ENCODE measurements at places on chromosomes 11 and 22.

DNA sequence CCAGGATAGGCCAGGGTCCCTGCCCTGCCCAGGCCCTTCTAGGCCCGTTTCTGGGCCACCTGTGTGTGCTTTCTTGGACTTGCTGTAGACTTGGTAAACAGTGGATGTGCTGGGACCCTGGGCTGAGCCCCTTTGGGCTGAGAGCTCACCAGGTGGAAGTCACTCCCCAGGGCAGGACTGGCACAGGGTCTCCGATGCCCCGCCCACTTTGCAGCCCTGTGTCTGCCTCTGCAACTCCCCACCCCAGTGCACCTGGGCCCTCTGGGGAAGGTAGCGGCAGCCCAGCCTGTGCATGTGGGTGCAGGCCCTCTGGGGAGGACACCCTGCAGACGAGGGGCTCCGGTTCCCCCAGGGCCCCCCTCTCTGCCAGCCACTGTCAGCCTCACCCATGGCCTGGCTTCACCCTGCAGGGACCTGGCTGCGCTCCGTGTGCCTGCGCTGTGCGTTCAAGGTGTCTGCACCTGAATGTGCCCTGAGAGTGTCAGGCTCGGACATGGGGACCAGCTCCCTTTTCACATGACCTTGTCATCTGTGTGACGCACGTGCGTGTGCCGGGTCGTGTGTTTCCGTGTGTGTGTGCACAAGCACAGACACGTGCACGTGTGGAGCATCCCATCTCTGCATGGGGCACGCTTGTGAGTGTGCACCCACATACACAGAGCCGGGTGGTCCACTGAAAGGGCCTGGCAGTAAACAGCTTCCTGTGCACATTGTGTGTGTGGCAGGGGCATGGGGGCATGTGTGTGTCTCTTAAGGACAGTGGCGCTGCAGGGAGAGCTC lies 118.5 kb downstream of the KCNQ1OT1 start:
- DNase-seq = no peak

DNA sequence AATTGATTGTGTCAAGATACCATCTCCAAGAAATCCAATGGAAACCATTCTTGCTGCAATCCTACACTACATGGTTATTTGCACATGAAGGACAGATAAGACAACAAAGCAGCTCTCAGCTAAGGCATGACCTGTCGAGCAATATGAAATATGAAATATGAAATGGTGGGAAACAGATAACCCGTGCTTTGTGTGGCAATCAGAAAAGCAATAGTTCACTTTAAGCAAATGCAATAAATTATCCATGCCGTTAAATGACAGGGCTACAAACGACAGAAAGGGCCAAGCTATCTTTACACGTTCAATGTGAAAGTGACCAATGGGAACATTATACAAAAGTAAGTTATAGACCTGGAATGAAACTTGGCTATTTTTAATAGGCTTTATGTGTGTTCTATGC lies 35.2 kb downstream of the KMT5B start:
- DNase-seq = no peak

GRCh38 chr22:24146791-24147353 lies 34.4 kb upstream of the SUSD2 start:
- peak; percentile 9 for DNase-seq

GRCh38 chr11:35005141-35005780 lies 88.8 kb downstream of the PDHX start:
- no peak for DNase-seq

DNA sequence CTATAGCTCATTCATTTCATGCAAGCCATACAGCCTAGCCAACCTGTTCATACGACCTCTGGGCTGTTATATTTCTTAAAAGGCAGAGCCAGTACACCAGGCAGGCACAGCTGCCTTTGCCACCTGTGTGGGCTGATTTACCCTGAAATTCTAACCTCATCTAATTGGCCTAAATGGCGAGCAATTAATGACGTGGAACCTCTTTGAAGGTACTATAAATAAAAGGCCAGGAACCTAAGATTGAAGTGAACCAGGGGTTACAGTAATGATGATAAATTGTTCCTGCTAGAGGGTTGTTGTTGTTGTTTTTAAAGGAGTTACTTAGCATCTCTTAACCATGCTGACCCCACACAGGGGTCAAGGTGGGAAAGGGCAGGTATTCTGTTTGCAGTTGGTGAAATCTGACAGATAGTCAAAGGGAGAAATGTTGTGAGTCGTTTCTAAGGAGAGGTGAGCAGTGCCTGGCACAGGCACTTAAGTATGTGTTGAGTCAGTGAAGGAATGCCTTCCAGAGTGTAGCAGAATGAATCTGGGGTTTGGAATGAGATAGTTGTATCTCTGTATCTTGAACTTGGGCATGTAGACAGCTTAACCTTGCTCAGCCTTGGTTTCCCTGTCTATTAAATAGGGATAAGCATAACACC lies 213.5 kb upstream of the NAV2 start:
- no peak for DNase-seq

DNA sequence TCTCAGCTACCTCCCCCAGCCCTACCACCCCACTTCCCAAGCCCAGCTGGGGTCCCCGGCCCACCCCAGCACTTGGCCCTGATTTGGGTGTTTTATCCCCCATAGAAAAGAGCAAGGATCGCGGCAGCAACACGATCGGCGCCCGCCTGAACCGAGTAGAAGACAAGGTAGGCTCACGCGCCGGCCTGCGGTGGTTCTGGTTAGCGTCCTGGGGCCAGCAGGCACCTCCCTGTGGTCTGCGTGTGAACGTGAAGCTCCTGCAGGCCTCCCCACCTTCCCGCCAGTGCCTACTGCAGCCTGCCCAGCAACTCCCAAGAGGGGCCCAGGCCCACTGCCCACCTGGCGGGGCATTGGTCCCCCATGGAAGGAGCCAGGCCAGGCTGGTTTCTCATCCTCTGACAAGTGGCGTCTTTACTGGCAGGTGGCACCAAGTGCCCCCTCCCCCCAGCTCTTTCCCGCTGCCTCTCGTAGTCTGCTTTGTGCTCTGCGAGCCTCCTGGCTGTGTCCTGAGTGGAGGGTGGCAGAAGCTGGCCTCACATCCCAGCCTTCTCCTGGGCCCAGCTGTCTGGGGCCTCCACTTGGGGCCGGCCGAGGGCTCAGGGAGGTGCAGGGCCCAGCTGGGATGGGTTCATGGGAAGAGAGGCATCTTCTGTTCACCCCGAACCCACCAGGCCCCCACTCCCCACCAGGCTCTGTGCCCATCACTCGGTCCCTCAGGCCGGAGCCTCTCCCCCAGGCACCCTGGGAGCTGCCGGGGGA lies 78.3 kb upstream of the KCNQ1OT1 start:
- DNase-seq = no peak

DNA sequence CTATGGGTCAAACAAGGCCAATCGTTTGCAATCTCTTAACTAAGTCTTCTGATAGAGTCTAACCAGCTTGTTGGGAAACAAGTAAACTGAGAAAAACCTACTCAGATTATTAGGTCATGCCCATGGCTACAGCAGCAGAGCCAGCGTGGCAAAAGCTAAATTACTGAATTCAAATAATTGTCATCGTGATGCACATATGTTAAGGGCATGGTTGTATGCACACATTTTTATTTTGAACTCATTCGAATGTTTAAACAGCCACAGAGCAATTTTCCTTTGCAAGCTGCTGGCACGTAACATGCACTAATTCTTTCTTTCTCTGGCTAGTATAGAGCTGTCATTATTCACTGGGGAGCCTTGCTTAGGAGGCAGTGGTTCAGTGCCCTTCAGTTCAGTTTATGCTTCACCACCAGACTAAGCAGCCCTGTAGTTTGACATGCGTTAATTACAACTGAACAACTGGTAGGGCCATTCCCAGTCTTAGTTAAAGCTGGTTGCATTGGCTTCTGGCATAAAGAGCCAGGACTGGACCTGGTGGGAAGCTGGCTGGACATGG lies 396.4 kb downstream of the METTL15 start:
- DNase-seq = no peak

DNA sequence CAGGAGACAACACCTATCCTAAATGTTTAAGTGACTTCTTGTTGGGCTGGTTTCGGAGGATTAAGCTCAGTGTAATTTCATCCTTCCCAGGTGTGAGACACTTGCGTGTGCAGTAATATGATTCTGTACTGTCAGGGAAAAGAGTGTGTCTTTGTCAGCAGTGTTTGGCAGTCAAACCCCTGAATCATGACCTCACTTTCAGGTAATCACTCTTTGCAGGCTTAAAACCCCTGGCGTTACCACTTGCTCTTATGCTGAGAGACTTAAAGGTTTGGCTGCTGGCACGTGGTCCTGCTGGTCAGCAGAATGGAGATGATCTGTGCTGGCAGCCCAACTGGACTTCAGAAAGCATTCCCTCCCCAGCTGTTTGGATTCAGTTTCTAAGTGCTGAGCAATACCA lies 56.1 kb downstream of the APIP start:
- DNase-seq = no peak

GRCh38 chr11:79276736-79277325 lies 164.0 kb downstream of the TENM4 start:
- no peak for DNase-seq

DNA sequence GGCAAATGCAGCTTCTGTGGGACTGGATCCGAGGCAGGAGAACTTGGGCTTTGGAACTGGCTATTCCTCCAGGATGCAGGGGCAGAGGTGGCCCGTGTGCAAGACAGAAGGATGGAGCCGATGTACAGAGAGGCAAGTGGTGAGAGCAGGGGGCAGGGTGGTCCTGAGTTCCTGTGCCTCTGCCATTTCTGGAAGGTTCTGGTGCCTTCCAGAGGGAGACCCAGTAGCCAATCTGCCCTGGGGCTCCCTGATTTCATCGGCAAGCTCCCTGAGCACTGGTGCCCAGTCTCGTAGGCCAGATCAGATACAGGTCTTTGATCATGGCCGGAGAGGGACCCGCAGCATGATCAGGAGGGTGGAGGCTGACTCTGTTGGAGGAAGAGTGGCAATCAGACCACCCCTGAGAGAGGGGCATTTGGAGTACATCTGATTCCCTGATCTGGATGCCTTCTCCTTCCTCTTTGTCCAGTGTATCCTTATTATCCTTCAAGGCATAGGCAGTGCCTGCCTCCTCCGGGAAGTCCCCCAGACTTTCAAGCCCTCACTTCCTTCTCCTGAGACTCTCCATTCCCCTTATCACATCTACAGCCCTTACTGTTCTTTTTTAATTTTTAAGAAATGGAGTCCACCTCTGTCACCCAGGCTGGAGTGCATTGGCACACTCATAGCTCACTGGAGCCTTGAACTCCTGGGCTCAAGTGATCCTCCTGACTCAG lies 9.7 kb downstream of the MRGPRD start:
- no peak for DNase-seq

DNA sequence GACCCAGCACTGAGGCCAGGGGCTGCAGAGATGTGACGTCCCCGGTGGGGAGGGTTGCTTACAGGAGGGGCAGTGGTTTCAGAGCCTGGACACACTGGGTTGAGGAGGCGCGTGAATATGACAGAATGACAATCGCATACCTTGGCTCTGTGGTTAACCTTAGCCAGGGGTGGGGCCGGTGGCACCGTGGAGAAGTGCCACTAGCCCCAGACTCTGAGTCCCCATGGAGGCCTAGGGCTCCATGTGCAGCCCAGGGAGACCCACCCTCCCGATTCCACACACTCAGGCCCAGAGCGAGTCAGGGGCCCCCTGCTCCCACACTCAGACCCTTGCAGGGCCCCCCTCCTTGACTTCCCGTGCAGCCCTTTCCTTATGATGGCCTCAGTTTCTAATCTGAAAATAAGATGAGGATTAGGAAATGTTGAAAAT lies 3.6 kb upstream of the ACR start:
- no peak for DNase-seq

- DNase-seq = no peak
Observed at GRCh38 chr11:118295815-118296454, 8.6 kb upstream of the CD3E start.

- no peak for DNase-seq
Observed at GRCh38 chr11:61642162-61642561, 38.0 kb upstream of the DAGLA start.

GRCh38 chr22:32080904-32081303 lies 37.8 kb downstream of the SLC5A1 start:
- DNase-seq = no peak

GRCh38 chr11:75280227-75280701 lies 39.7 kb downstream of the TPBGL start:
- peak; percentile 27 for DNase-seq

DNA sequence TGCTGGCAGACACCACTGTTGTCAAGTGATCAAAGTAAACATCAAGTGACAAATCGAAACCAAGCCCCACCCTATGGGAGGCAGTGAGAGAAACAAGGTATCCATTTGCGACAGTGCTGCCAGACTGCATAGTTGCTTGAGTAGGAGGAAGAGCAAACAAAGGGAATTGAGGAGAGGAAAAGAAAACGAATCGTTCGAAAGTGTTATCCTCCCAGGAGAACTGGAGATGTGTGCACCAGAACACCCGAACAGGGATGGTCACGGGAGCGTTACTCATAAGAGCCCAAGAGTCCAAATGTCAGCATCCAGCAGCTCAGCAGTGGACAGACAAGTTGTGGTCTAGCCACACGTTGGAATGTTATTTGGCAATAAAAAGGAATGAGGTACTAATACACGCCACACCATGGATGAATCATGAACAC lies 58.4 kb upstream of the NUP50 start:
- DNase-seq = no peak

GRCh38 chr22:30574997-30575671 lies 669 bp upstream of the GAL3ST1 start:
- DNase-seq = no peak

DNA sequence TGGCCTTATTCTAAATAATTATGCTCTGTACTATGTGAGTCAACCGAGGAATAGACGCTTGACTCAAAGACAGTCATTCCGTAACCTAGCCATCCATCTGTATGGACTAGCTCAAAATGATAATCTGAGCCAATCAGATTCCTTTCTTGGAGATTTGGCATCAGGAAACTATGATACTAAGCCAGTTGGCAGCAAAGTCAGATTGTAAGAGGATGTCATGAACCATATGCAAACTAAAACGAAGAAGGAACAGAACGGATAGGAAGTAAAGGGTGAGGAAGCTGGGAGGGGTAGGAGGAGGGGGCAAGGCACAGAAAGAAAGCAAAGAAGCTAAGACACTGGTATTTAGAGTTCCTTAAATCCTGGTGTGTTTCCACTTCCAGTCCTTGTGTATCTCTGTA lies 10.7 kb upstream of the SESN3 start:
- no peak for DNase-seq

GRCh38 chr22:37604875-37605274 lies 3.8 kb upstream of the GGA1 start:
- no peak for DNase-seq

DNA sequence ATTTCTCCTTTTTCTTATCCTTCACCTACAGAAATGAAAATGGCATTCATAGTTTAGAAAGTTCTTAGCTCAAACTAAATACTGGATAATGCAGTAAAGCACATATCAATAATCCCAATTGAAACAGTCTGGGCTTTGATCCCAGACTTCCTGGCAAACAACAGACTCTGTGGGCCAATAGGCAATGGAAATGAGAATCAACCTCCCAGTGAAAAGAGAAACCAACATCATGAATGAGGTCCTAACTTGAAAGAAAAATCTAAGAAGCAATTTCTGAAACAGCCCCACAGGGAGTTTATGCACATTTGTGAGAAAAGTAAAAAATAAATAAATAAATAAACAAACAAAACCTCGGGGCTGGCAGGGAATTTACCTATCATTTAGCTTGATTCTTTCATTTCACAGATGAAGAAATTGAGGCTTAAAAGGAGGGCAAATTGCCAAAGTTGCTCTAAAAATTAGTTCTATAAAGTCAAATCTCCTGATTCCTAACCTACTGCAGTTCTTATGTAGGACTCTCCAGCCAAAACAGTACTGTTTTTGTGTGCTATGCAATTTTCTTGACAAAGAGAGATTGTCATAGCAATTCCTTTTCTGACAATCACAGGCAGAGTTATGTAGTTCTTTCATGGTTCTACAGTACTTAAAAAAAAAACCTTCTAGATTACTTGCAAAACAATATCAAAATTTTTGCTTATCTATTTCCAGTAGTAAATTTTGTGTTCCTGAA lies 265.8 kb downstream of the GRM5 start:
- no peak for DNase-seq
